ENCODE measurements at places on chromosomes 11 and 22.
A peak's percentile ranks its signal among the peaks of the same experiment; 100 is the strongest.

GRCh38 chr22:38872831-38873248 lies 824 bp upstream of the CBX6 start:
- H3K4me1 ChIP-seq: peaks cover 8% of the 10 kb centered on the region
- peaks cover 5% of the 10 kb centered on the region for H3K36me3 ChIP-seq
- peak overlapping the region; percentile 87 for H3K4me3 ChIP-seq
- DNase-seq: no peak

DNA sequence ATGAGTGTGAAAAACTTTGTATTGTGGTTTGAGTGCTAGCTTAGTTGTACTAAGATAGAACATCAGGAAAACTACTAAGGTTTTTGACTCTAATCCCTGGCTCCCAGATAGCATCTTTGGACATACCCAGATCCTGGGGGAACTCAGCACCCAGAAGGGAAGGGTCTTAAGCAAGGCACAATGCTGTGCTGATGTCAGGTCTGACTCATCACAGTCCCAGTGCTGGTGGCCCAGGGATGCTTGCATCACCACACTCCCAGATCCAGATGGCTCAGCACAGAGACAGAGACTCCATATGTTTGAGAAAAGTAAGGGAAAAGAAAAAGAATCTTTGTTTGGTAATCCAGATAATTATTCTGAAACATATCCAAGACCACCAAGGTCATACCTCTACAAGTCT lies 18.3 kb upstream of the OR56A3 start:
- no peaks in the 10 kb centered on the region for H3K27me3 ChIP-seq
- no peaks in the 10 kb centered on the region for H3K36me3 ChIP-seq
- H3K4me3 ChIP-seq: no peak overlapping the region
- DNase-seq: no peak

- H3K27me3 ChIP-seq: no peaks in the 10 kb centered on the region
- H3K4me3 ChIP-seq: no peak overlapping the region
- no peak overlapping the region for H3K27ac ChIP-seq
- no peaks in the 10 kb centered on the region for H3K4me1 ChIP-seq
- H3K36me3 ChIP-seq: no peaks in the 10 kb centered on the region
These were observed 3.5 kb downstream of the INPP5J start for GRCh38 chr22:31126128-31126868.

DNA sequence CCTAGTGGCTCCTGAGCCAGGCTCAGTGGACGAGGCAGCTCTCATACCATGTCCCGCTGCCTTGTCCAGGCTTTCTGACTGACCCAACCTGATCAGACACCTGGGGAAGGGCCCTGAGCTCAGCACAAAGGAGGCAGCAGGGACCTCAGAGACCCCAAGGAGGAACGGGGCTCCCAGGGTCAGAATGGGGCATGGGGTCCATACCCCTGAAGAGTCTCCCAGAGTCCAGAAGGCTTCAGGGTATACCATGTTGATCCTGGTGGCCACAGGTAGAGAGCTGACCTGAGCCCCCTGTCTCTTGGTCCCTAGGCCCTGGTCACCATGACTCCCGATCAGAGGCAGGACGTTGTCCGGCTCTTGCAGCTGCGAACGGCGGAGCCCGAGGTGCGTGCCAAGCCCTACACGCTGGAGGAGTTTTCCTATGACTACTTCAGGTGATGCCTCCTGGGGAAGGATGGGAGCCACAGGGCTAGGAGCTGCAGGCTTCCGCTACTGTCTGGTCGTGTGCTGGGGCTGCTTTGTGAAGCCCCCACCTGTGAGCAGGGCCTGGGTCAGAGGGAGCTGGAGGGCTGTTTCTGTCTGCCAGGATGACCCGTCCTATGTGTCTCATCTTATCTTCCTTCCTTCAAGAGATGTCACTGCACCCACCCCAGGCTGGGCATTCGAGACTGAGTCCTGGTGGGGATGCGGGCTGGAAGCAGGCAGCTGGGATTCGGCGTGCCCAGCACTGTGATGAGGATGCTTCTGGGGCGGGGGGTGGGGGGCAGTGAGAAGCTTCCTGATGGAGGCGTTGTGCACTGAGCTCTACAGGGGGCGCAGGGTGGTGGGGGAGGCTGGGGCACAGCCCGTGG lies 74.2 kb downstream of the MYO7A start:
- H3K36me3 ChIP-seq: no peaks in the 10 kb centered on the region
- no peaks in the 10 kb centered on the region for H3K27me3 ChIP-seq
- H3K4me3 ChIP-seq: no peak overlapping the region
- H3K27ac ChIP-seq: no peak overlapping the region
- H3K4me1 ChIP-seq: no peaks in the 10 kb centered on the region

DNA sequence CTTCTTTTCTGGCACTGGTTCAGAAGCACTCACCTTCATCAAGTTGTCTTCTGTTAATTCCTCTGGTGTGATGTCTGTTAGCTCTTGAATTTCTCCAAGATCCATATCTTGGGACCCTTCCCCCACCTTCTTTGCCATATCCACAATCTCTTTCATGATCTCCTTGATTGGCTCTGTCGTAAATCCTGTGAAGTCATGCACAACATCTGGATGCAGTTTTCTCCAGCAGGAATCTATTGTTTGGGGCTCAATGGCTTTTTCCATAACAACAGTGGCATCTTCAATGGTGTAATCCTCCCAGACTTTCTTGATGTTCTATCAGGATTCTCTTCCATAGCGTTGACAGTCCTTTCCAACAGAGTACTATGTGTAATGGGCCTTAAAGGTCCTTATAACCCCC lies 96.9 kb downstream of the CSTPP1 start:
- H3K4me1 ChIP-seq: no peaks in the 10 kb centered on the region
- DNase-seq: no peak
- no peaks in the 10 kb centered on the region for H3K27me3 ChIP-seq

All from ascending aorta (tissue), 2 donors.